Left ventricle myocardium inferior (tissue), 1 donor: ENCODE measurements at places on chromosomes 7 and 10.

DNA sequence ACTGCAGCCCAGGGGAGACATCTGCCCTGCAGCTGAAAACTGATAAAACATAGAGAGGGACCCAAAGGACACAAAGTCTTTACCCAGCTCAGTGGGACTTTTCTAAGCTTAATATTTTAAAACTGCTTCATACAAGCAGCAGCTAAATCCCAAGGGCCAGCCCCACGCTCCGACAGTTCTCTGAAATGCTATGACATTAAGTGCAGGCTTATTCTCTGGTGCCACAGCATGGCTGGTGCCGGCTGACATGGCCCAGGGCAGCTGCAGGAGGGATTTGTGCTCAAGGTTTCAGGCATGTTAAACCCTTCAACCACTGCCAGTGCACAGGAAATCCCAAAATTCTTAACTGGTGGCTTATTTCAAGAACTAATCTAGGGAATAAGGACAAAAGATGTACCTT is 170.9 kb downstream of the PARD3 start:
- DNase-seq: no peak

GRCh38 chr7:157211690-157212089 is 73.0 kb downstream of the UBE3C start:
- no peak for DNase-seq

DNA sequence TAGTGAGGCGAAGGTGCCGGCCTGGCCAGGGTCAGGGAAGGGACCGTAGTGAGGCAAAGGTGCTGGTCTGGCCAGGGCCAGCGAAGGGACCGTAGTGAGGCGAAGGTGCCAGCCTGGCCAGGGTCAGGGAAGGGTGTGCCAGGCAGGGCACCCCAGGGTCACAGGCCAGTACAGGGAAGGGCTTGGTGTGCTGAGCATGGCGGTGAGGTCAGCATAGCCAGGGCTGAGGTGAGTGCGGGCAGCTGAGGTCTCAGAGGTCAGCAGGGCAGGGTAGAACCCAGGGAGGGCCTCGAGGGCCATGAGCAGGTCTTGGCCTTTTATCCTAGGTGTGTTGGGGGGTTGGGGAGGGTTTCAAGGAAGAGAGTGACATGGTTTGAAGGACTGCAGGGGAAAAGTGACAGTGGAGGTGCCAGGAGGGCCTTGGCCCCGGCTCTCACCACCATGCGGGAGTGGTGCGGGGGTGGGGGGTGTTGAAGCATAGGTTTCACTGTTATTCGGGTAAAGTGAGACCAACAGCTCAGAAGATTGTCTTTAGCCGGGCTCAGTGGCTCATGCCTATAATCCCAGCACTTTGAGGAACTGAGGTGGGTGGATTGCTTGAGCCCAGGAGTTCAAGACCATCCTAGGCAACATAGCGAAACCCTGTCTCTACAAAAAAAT is 93.3 kb downstream of the CHST15 start:
- no peak for DNase-seq

DNA sequence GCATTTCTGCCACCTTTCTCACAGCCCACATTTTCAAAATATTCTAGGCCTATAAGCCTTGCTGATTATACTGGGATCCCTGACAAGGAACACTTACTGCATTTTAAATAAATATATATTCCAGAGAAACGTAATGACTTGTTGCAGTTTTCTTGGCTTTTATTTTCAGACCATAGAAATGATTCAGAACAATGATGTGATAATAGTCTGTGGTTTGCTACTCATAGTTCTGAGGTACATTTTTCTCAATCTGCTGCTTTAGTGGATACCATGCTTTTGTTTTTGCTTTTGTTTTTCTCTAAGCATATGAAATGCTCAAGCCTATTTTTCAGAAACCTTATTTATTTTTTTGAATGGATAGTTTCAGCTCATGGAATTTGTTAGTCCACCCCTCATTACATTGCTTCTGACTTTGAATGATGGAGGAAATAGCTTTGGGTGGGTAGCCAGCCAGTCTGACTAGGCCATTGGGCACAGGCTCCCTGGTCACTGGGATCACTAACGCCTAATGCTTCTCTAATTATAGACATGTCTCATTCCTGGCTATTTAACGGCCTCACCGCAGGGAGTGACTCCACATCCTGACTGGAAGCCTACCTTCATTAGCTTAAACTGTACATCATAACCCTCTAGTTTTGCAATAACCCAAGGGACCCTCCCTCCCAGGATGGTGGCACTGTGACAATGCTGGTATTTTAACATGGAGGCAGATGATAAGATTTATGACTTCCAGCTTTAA is 66.1 kb downstream of the MBL2 start:
- DNase-seq: no peak

DNA sequence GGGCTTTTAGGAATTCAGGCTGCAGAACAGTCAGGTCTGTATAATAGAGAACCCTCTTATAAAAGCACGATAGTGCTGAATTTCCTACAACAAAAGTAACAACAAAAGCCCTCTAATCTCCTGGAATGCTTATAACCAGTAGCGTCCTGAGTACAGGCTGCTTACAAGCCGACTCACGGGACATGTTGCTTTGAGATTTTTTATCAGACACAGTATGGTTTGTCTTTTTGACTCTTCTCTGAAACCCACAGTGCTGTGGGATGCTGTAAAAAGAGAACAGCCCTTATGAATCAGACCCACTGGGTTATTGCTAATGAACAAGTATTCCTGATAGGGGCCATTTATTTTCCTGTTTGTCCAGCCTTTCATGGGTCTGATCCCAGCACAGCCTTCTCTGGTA is 59.4 kb downstream of the PLPP4 start:
- DNase-seq: no peak

- no peak for DNase-seq
Measured at GRCh38 chr7:50310956-50311355, 6.4 kb downstream of the IKZF1 start.

GRCh38 chr7:134920026-134920753 is 66.1 kb upstream of the AGBL3 start:
- no peak for DNase-seq

- no peak for DNase-seq
Measured at GRCh38 chr7:8141070-8141469, 120.9 kb downstream of the ICA1 start.

DNA sequence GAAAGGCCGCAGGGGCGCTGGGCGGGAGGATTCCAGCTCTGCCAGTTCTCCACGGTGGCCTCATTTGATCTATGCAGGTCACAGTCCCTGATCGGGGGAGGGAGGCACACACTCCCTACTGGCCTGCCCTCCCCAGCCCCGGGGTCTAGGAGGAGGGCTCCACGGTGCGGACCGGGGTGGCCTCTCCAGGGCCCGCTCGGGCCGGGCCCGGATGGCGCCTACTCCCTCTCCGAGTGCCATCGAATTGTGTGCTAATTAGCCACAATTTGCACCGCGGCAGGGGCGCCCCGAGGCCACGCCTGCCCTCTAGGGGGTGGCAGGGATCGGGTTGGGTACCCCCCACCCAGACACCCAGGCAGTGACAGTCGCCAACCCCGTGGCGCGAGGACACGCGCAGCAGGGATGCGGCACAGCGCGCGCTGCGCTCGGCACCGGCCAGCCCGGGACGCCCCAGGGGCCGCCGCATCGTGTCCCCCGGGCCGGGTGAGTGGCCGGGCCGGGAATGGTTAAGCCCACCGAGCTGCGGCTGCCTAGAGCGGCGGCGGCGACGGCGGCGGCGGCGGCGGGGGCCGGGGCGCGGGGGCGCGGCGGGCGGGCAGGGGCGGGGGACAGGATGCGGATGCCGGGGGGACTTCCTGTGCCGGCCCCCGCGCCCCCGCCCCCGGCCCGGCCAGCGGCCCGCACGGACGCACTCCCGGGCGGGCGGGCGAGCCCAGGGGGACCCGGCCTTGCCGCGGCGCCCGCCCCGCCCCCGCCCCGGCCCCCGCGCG is at the start of gene ZNF853:
TSS of gene ZNF853 (plus strand) at position 658 of the 770 bp plus-strand sequence. CDS start 565 bp downstream, outside the sequence.
- DNase-seq: no peak

- DNase-seq: no peak
Measured at GRCh38 chr10:83607959-83608745, 531.2 kb upstream of the GHITM start.

DNA sequence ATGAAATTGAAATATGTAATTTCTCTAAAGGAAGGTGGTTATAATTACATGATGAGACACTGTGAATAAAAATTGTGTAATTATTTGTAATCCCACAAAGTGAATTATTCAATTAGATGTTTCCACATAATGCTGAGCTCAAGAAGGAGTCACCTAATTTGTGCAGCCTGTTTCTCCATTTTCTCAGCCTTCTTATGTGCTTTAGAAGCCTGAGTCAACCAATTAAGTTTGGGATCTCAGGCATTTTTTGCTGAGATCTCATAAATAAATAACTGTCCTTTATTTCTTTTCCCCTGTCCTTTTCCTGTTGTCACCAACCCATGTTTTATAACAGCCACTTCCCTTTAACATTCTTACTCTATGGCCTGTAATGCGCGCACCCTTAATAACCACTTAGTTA is 506.5 kb upstream of the SEMA3D start:
- DNase-seq: no peak

GRCh38 chr10:12777840-12778585 is 223.5 kb downstream of the CCDC3 start:
- peak; percentile 22 for DNase-seq

DNA sequence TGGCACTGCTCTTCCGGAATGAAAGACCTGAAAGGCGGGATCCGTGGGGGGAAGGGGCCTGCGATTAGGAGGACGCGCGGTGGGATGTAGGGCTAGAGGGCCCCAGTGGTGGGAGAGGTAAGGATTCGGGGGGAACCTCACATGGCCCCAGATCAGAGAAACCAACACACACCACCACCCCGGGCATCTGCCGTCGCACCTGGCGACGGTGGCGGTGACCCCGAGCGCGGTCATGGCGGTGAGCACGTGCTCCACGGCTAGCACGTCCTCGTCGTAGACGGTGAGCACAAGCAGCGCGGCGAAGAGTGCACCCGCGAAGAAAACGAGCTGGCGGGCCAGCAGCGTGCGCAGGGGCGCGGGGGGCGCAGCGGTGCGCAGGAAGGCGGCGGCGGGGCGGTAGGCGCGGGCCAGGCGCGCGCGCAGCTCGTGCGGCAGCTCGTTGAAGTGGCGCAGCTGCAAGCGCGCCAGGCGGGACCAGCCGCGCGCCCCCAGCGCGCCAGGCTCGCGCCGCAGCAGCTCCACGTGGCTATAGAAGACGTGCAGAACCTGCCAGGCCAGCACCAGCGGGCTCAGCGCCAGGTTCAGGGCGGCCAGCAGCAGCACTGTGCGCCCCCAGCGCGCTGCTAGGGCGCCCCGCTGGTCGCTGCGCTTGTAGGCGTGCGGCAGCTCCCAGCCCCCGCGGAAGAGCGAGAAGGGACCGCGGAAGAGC is 5.7 kb downstream of the ATG9B start:
- DNase-seq: no peak

DNA sequence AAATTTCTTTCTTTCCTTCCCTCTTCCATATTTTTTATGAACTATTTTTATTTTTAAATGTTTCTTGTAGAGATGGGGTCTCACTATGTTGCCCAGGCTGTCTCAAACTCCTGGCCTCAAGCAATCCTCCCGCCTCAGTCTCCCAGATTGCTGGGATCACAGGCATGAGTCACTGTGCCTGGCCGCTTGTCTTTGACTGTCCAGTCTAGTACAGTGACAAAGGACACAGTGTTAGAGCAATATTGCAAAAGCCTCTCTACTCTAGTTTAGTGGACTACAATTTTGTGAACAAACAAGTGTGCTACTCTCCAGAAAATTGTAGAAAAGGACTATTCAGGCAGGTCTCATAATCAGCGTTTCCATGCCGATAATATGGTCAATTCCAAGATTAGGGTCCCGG is 11.0 kb downstream of the CPA4 start:
- no peak for DNase-seq

GRCh38 chr10:70274643-70275042 is 9.2 kb downstream of the NPFFR1 start:
- no peak for DNase-seq

DNA sequence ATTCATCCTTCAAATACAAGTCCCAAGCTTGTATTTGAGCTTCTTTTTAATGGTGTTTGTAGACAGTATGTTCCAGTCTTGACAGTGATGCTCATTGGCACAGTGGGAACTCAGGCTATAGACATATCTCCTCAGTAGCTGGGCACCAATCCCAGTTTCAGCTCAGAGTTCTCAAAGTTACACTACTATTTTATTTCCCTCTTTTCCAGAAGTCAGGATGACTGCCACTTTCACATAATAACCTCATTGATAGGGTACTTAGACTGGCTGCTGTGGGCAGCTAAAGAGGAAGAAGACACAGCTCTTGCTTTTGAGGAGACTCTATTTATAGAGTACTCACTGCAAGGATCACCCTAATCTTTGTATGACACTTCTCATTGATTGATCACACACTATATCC is 2.4 kb downstream of the GBF1 start:
- no peak for DNase-seq

DNA sequence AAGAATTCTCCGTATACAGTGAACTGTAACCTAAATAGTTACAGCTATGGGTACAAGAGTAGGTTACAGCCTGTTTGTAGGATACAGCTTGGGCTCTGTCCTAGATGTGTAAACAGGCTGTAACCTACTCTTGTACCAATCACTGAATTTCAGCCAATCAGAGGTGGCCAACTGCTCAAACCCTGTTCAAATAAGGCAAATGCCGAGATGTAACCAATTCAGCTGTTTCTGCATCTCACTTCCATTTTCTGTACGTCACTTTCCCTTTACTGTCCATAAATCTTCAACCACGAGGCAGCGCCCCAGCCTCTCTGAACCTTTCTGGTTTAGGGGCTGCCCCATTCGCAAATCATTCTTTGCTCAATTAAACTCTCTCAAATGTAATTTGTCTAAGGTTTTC is 8.3 kb upstream of the MMP21 start:
- no peak for DNase-seq

GRCh38 chr7:123308254-123308951 is 108.6 kb upstream of the SLC13A1 start:
- DNase-seq: no peak

- DNase-seq: no peak
Measured at GRCh38 chr7:69685293-69685631, 87.0 kb downstream of the AUTS2 start.

GRCh38 chr7:45446195-45446944 is 127.8 kb upstream of the ADCY1 start:
- DNase-seq: no peak

GRCh38 chr10:59557052-59557451 is 152.6 kb downstream of the SLC16A9 start:
- DNase-seq: no peak

- no peak for DNase-seq
Measured at GRCh38 chr7:132656846-132657776, 80.8 kb upstream of the PLXNA4 start.

- DNase-seq: no peak
Measured at GRCh38 chr7:2605608-2606538, 25.9 kb upstream of the TTYH3 start.

GRCh38 chr7:98240961-98241673 is 10.9 kb downstream of the TECPR1 start:
- no peak for DNase-seq

DNA sequence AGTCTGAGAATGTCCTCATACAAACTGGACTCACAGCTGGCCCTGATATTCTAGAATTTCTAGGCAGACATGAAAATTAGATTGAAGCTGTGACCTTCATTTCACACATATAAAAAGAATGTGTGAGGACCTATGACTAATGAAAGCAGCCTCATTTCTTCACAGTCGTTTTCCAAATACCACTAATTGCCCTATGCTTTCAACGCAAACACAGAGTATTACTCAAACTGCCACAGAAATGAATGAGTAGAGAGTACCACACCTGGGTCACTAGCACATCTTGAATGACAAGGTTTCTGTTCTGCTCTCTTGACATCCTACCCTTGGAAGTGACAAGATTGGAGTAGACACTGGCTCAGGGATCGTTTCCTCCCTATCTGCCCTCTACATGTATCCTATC is 142.4 kb downstream of the C1GALT1 start:
- DNase-seq: no peak
